GM03348 (cell line): ENCODE measurements at places on chromosomes 5 and 9.

- DNase-seq: no peak
Measured at GRCh38 chr5:173594061-173594460, 22.4 kb downstream of the BOD1 start.

- peak; percentile 44 for DNase-seq
Measured at GRCh38 chr5:66987949-66988838, 208.4 kb downstream of the CD180 start.

GRCh38 chr5:14650052-14650451 lies 14.5 kb upstream of the OTULIN start:
- DNase-seq: no peak

- DNase-seq: no peak
Measured at GRCh38 chr5:146052780-146053179, 52.6 kb downstream of the PLAC8L1 start.

- DNase-seq: no peak
Measured at GRCh38 chr5:158236511-158237335, 377.8 kb upstream of the CLINT1 start.

DNA sequence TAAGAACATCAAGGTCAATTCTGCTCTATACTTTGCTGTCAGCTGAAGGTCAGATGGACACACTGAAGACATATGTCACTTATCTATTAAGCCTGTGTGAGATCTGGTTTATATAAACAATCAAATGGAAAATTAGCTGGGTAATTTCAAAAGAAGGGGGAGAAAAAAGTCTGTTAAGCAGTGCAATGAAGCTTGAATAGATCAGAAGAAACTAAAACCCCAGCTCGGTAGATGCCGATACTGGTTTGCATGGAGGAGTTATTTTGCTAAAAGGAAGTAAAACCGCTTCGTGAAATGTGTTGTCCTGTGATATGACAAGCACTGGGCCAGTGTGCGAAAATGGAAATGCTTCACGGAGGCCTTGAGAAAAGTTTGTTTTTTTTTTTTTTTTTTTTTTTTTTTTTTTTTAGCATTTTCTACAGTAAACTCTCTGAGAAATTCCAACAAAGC lies 148.8 kb downstream of the MEF2C start:
- DNase-seq: no peak

DNA sequence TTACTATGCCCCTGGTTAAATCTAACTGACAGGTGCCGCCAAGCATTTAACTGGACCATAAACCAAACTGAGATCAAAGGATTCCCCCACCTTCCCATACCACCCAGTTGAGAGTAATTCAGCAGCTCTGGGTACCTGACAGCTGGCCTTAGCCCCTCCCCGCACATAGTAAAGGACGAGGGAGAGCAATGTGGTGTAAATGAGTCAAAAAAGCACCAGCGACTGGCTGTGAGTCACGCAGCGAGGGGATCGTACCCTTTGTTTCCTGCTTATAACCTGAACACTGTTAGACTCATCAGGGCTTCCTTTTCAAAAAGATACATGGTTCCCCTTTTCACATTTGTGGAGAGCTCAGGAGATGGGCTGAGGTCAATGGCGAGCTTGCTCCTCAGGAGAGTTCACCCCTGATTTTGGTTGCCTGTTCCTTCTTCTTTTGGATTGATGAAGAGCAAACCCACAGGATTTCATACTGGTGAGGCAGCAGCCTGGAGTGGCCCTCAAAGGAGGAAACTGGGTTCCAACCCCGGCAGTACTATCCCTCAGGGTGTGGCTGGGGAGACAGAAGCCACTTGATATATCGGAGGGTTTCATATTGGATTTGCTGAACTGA lies 71.5 kb downstream of the ANKRD33B start:
- peak; percentile 52 for DNase-seq

DNA sequence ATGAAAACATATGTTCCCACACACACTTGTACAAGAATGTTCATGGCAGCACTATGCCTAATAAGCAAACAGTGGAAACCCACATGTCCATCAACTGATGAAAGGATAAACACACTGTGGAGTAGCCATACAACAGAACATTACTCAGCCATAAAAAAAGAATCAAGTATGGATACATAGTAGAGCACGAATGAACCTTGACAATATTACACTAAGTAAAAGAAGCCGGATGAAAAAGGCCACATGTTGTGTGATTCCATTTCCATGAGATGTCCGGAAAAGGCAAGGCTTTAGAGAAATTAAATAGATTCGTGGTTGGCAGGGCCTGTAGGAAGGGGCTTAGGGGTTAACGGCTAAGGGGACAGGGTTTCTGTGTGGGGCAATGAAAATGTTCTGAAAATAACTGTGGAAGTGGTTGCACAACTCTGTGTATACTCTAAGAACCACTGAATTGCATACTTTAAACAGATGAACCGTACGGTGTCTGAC lies 51.4 kb downstream of the COL23A1 start:
- no peak for DNase-seq

GRCh38 chr5:53397845-53398244 lies 82.6 kb upstream of the FST start:
- peak; percentile 8 for DNase-seq

DNA sequence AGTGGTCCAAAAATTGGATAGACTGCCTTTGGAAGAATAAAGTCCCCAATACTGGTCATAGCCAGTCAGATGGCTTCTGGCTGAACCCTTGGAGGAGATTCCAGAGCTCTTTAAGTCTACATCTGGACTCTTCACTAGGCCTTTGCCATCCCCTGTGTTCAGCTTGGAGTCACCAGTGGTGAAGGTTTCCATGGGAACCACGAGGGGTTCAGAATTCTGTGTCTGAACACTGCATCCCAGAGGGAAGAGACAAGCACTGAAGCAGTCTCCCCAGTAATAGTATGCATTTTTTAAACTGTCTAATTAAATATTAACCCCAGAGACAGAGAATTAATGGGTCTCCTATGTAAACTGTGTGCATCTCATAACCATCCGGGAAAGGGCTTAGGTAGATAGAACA lies 38.2 kb downstream of the POU4F3 start:
- no peak for DNase-seq

DNA sequence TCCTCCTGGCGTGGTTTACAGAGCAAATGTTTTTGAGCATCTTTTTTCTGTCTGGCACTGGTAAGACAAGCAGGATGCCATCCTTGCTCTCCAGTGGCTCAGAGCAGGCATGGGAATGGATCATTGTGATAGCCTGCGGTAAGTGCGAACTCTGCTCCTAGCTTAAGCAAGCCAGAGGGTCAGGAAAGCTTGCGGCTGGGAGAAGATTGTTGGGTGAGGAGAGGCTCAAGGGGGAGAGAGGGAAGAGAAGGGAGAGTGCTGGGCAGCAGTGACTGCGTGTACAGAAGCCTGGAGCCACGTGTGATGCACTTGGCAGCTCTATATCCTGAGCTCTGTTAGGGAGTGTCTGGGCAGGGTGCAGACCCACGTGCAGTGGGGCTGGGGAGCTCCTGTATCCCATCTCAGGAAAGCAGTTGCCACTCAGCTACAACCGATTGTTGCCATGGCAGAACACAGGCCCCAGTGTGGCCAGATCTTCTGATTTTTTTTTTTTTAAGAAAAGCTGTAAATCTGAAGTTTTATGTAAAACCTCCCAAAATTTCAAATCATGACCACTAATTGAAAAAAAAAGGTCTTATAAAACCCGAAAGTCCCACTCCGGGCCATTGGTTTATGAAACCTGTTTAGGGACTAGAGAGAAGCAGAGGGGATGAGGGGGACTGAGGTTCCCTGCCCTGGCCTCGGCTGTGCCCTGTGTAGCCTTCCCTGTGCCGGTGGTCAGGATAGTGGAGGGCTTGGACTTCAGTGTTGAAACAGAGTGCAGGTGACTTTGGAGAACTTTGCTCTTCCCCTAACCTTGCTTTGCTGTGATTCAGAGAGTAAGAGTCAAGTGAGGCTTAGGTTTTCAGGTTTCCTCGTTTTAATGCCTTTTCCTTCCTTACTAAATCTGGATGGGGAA lies 67.3 kb downstream of the ZNF618 start:
- DNase-seq: no peak

DNA sequence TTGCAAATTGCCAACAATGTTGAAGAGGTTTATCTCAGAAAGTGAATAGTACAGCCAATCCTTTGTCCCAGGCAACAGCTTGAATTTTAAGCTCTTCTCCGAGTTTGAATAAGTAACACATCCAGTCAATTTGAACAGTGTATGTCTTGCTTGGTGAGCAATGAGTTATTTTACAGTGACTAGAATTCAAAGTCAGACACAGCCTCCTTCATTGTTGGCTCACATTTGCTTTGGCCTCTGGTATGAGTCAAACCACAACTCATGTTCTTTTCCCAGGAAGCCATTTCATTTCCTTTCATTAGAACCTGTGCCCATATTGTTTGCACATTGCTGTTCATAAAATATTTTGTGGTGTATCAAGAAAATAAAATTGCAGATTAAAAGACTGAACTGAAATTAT lies 622.0 kb upstream of the DAB2 start:
- DNase-seq: peak; percentile 31

- DNase-seq: no peak
Measured at GRCh38 chr5:157721159-157721558, 10.1 kb upstream of the THG1L start.

GRCh38 chr5:96527768-96528661 lies 95.0 kb upstream of the PCSK1 start:
- no peak for DNase-seq

DNA sequence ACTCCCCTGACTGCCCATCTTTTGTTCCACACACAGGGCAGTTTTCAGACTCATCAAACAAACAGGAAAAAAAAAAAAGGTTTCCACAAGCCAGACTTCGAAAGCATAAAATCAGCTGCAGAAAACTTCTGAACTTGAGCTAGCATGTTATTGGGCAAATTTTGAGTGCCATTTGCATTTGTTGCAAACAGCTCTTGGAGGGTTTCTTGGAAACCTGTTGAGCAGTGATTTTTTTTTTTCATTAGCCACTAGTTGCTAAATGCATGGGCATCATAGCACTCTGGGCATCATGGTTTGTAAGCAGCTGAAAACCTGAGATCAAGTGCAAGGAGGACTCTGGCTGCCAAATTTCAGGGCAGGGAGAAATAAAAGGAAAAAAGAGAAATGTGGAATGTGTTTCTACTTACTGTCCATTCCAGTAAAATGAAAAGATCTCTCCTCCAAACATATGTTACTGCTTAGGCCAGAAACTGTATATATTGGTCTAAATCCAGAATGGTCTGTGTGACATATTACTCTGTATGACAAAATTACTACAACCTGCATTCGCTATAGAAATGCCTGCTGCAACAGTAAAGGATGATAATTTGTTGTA lies 85.2 kb upstream of the SMIM23 start:
- no peak for DNase-seq

GRCh38 chr5:153881687-153882086 lies 157.0 kb downstream of the FAM114A2 start:
- DNase-seq: peak; percentile 7

GRCh38 chr5:159021901-159022556 lies 77.7 kb downstream of the EBF1 start:
- peak; percentile 79 for DNase-seq

DNA sequence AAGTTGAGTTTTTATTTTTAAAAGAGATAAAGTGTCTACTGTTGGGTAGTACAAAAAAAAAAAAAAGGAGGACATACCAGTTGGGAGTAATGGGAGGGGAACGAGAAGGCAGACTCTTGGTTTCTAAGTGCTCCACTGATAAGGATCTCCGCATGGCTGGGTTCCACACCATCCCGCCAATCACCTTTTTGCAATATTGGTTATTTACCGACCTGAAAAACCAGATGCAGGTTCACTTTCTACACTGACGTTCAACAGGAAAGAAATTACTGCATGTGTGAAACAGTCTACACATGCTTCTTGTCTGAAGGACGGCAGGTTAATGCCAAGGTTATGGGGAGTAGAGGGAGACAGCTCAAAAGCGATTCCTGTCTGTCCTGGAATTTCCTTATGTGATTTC lies 75.5 kb downstream of the PTPN3 start:
- no peak for DNase-seq

DNA sequence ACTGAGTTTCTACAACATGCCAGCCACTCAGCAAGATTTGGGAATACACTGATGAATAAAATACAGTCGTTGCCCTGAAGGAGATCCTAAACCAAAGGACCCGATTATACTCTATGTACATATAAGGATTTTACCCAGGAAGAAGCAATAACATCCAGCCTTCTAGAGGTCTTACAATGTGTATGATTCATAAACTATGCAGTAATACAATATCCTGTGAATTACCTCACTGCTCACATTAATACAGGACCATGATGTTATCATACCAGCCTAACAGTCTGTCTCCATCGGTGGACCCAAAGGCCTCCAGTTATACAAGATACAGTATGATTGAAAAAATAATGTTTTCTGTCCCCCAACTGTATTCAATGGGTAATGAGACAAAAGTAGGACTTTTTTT lies 310.5 kb upstream of the TRPM3 start:
- DNase-seq: no peak

- peak; percentile 54 for DNase-seq
Measured at GRCh38 chr9:126399251-126399650, 72.6 kb downstream of the MVB12B start.

- no peak for DNase-seq
Measured at GRCh38 chr9:69797675-69798074, 22.9 kb upstream of the CFAP95 start.

DNA sequence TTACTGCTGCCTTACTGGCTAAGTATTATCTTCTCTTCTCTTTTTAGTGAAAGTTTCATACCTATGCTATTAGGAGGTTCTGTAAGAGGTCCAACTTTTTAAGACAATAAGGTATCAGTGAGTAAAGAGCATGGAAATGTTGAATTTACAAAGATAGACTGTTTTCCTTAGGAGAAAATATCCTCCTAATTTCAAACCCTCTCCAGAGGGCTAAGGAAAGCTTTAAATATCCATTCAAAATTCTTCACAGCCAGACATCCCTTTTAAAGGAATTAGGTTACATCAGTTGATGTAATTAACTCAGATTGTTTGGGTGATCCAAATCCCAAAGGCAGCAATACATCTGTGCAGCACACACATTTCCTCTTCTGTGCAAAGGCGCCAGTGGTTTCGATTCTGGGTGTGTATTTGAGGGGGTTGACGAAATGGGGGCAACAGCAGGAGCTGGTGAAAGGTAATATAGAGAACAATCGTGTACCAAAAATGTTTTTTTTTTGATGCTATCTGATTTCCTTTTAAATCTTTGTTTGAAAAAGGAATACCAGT lies 273.8 kb upstream of the RPS23 start:
- no peak for DNase-seq

DNA sequence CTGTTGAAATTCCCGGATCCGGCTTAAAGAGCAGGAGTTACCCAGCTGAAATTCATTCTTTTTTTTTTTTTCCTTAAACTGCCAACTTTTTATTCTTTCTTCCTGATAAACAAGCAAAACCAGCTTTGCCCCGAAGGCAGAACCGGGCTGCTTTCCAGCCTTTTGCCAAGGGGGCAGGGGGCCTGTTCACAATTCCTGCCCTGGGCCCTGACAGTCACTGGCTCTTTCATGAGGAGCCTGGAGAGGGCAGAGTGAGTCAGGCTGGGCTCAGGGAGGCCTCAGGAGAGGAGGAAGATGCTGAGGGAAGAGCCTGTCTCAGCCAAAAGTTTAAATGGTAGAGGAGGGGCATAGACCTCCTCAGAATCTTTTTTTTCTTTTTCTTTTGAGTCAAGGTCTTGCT lies 4.8 kb downstream of the GLIPR2 start:
- peak; percentile 47 for DNase-seq

- DNase-seq: no peak
Measured at GRCh38 chr5:118946138-118946800, 42.1 kb downstream of the DTWD2 start.

GRCh38 chr9:1014225-1014624 lies 35.9 kb upstream of the DMRT2 start:
- DNase-seq: no peak

GRCh38 chr9:37025071-37025822 lies 8.8 kb downstream of the PAX5 start:
- no peak for DNase-seq
